ENCODE measurements at places on chromosomes 13 and 19. TPM values are rescaled to one million over a fixed set of nuclear protein-coding genes. Genes with fewer than 3 reads are reported as not detected.

FAM98C gene
- 19.4 TPM for total RNA-seq

DNA sequence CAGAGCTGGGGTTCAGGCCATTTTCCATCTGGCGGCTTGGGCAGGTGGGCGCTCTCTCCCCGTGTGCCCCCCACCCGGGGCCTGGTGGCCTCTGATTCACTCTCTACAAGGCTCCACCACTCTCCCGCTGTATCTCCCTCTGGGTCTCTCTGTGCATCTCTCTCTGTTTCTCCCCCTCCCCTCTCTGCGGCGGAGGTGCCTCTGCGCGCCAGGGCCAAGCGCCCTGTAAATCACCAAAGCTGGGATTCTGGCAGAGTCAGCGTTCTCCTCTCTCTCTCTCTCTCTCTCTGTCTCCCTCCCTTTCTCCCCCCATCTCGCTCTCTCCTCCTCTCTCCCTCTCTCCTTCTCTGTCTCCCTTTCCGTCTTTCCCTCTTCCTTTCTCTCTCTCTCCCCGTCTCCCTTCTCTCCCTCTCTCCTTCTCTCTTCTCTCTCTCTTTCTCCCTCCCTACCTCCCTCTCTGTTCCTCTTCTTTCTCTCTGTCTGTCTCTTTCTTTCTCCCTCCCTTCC, 3.9 kb downstream of the NFIC start:
- DNase-seq: no peak
- H3K27me3 ChIP-seq: no peaks in the 10 kb centered on the region
- peak overlapping the region; percentile 70 for H3K27ac ChIP-seq
- H3K4me3 ChIP-seq: peak overlapping the region; percentile 30
- peaks cover 49% of the 10 kb centered on the region for H3K4me1 ChIP-seq
- no peaks in the 10 kb centered on the region for H3K36me3 ChIP-seq

GRCh38 chr19:58569943-58570670, 3.0 kb downstream of the MZF1 start:
- H3K36me3 ChIP-seq: no peaks in the 10 kb centered on the region
- H3K27me3 ChIP-seq: no peaks in the 10 kb centered on the region
- no peak overlapping the region for H3K27ac ChIP-seq
- no peak for DNase-seq

DNA sequence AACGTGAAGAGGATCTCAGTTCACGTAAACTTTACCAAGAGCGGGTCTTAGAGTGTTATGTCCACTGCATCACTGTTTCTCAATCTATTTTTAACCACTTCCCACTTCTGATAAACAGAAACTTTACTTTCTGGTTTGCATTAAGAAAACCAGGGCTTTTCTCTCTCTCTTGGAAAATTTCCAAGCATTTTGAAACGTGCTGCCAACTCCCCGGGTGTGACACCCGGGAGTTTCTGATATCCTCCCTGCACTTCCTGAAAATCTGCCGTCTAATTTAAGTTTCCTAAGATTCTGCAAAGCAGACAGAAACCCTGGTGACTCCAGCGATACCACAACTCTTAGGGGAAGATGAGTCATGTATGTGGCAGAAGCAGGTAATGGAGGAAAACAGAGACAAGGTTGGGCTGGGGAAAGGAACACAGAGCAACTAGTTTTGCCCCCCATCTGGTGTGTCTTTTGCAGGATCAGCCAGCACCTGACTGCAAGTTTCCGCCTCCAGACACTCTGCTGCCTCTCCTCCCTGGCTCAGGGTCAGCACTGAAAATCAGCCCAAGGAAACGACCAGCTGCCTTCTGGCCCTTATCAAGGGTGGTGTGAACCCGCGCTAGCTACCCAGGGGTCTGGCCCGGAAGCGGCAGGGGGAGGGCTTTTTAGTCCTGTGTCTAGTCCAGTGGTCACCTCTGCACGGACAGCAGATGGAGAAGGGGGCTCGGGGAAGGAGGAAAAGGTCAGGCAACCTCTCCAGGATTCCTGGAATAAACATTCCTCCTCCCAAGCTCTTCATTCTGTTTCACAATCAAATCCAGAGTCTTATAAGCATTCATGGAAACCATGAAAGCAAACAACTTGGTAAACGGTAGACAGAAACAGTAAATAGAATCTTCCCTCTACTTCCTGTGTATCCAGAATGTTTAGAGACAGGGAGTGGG, 11.3 kb upstream of the FFAR2 start:
- H3K4me3 ChIP-seq: no peak overlapping the region
- peaks cover 3% of the 10 kb centered on the region for H3K4me1 ChIP-seq
- DNase-seq: no peak
- H3K27me3 ChIP-seq: peaks cover 5% of the 10 kb centered on the region
- no peak overlapping the region for H3K27ac ChIP-seq

DNA sequence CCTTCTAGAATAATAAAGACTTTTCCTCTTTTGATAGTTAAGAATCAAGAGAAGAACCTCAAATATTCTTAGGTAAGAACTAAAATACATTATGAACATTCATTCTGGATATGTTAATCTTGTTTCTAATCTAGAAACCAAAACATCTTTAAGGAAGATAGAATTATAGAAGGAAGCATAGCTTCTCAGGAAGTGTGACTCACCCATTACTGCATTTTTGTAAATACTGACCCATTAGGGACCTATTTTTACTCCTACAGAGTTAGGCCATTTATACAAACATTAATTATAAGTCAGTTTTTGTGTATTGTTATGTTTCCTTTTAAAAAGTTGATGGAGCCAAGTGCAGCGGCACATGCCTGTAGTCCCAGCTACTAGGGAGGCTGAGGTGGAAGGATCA, 147.1 kb downstream of the NUFIP1 start:
- no peaks in the 10 kb centered on the region for H3K27me3 ChIP-seq
- no peaks in the 10 kb centered on the region for H3K36me3 ChIP-seq
- no peak overlapping the region for H3K4me3 ChIP-seq
- H3K27ac ChIP-seq: peak overlapping the region; percentile 67
- no peak for DNase-seq
- peaks cover 49% of the 10 kb centered on the region for H3K4me1 ChIP-seq

GRCh38 chr13:72025836-72026235, 158.8 kb upstream of the DACH1 start:
- no peak overlapping the region for H3K27ac ChIP-seq
- H3K4me3 ChIP-seq: no peak overlapping the region
- DNase-seq: no peak

FFAR2 gene
- total RNA-seq: not detected

SHANK1 gene
- total RNA-seq: 0.40 TPM

NLRP8 gene
- not detected for total RNA-seq

FPR1 gene
- not detected for total RNA-seq

- H3K4me1 ChIP-seq: no peaks in the 10 kb centered on the region
- H3K4me3 ChIP-seq: no peak overlapping the region
- DNase-seq: no peak
- H3K27ac ChIP-seq: no peak overlapping the region
- H3K27me3 ChIP-seq: no peaks in the 10 kb centered on the region
- no peaks in the 10 kb centered on the region for H3K36me3 ChIP-seq
These were observed 310.3 kb downstream of the KLF5 start for GRCh38 chr13:73369095-73369494.

- H3K4me3 ChIP-seq: no peak overlapping the region
- H3K27me3 ChIP-seq: no peaks in the 10 kb centered on the region
- H3K27ac ChIP-seq: no peak overlapping the region
- peaks cover 72% of the 10 kb centered on the region for H3K36me3 ChIP-seq
- peaks cover 26% of the 10 kb centered on the region for H3K4me1 ChIP-seq
These were observed 20.6 kb upstream of the UPF3A start for GRCh38 chr13:114260814-114261213.

- H3K27ac ChIP-seq: no peak overlapping the region
- H3K4me1 ChIP-seq: peaks cover 29% of the 10 kb centered on the region
- H3K36me3 ChIP-seq: no peaks in the 10 kb centered on the region
- no peak for DNase-seq
- no peak overlapping the region for H3K4me3 ChIP-seq
These were observed 2.5 kb upstream of the PAK4 start for GRCh38 chr19:39122934-39123731.

GRCh38 chr13:30256713-30257467, 50.5 kb downstream of the KATNAL1 start:
- H3K27ac ChIP-seq: peak overlapping the region; percentile 49
- H3K4me1 ChIP-seq: peaks cover 28% of the 10 kb centered on the region
- DNase-seq: no peak
- H3K4me3 ChIP-seq: peak overlapping the region; percentile 10

DNA sequence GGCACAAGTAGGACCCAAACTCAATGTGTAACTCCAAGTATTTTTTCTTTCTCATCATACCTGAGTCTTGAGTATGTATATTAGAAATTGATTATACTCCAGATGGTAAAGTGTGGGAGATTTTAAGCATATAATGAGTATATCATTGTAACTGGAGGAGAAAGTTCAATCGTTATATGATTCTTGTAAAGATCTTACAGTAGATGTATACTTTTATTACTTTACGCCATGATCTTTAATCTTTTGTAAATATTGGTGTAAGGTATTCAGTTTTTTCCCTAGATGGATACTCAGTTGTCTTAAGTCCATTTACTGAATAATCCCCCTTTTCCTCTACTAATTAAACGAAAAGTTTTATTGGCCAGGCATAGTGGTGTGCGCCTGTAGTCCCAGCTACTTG, 25.2 kb downstream of the PAN3 start:
- peaks cover 9% of the 10 kb centered on the region for H3K4me1 ChIP-seq
- DNase-seq: no peak
- no peak overlapping the region for H3K27ac ChIP-seq
- H3K36me3 ChIP-seq: no peaks in the 10 kb centered on the region

KLK14 gene
- not detected for total RNA-seq

DNA sequence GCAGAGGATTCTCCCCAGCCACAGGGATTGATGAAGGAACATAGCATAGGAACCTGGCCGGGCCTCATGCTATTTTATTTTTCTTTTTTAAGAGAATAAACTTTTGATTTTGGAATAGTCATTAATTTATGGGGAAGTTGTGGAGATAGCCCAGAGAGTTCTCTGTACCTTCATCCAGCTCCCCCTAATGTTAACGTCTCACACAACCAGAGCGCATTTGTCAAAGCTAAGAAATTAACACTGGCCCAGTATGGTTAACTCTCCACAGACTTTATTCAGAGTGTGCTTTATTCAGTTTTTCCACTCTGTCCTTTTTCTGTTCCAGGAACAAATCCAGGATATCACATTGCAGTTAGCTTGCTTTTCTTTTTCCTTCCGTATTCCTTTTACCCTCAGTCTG, 59.4 kb downstream of the RGCC start:
- H3K4me1 ChIP-seq: no peaks in the 10 kb centered on the region
- H3K27ac ChIP-seq: no peak overlapping the region
- H3K36me3 ChIP-seq: no peaks in the 10 kb centered on the region
- H3K27me3 ChIP-seq: no peaks in the 10 kb centered on the region

BRME1 gene
- 3.7 TPM for total RNA-seq

ZNF549 gene
- total RNA-seq: 9.0 TPM

NLRP4 gene
- not detected for total RNA-seq

- peak; percentile 78 for DNase-seq
- no peak overlapping the region for H3K27ac ChIP-seq
- H3K27me3 ChIP-seq: no peaks in the 10 kb centered on the region
- H3K36me3 ChIP-seq: no peaks in the 10 kb centered on the region
- H3K4me3 ChIP-seq: no peak overlapping the region
- H3K4me1 ChIP-seq: peaks cover 8% of the 10 kb centered on the region
These were observed 23.3 kb downstream of the WTIP start for GRCh38 chr19:34504809-34505291.

DNA sequence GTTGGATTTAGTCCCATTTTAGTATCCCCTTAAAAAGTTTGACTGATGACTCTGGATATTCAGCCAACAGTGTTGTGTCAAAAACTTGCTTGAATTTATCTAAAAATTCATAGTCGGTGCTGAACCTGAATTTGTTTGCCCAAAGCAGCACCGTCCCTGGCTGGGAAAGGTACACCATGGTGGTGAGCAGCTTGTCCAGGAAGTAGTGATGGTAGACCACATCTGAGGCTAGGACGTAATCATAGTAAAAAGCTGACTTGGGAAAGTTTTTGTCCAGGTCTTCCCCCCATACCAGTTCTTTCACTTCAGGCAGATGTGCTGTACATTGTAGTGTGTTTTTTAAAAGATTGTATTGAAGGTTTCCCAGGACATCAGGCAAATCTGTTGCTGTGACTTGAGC, 8.8 kb downstream of the METTL21C start:
- H3K27ac ChIP-seq: no peak overlapping the region
- no peak overlapping the region for H3K4me3 ChIP-seq
- H3K27me3 ChIP-seq: peaks cover 3% of the 10 kb centered on the region
- H3K4me1 ChIP-seq: peaks cover 9% of the 10 kb centered on the region

- no peaks in the 10 kb centered on the region for H3K27me3 ChIP-seq
- no peak for DNase-seq
- no peaks in the 10 kb centered on the region for H3K4me1 ChIP-seq
These were observed 8.5 kb downstream of the PLEKHA4 start for GRCh38 chr19:48859711-48860572.

- H3K4me3 ChIP-seq: no peak overlapping the region
- H3K4me1 ChIP-seq: peaks cover 12% of the 10 kb centered on the region
- H3K36me3 ChIP-seq: no peaks in the 10 kb centered on the region
- no peak overlapping the region for H3K27ac ChIP-seq
- no peak for DNase-seq
These were observed 5.2 kb downstream of the CADM4 start for GRCh38 chr19:43634506-43634871.

- peak; percentile 51 for DNase-seq
- H3K27ac ChIP-seq: no peak overlapping the region
- H3K4me3 ChIP-seq: no peak overlapping the region
- H3K36me3 ChIP-seq: peaks cover 4% of the 10 kb centered on the region
These were observed 7.2 kb upstream of the USF2 start for GRCh38 chr19:35261356-35262100.

ZNF317 gene
- total RNA-seq: 31.4 TPM

- no peak overlapping the region for H3K4me3 ChIP-seq
- H3K4me1 ChIP-seq: peaks cover 30% of the 10 kb centered on the region
- peaks cover 4% of the 10 kb centered on the region for H3K36me3 ChIP-seq
- DNase-seq: no peak
- H3K27me3 ChIP-seq: no peaks in the 10 kb centered on the region
- no peak overlapping the region for H3K27ac ChIP-seq
These were observed 5.7 kb downstream of the ANKRD27 start for GRCh38 chr19:32669310-32669709.

DNA sequence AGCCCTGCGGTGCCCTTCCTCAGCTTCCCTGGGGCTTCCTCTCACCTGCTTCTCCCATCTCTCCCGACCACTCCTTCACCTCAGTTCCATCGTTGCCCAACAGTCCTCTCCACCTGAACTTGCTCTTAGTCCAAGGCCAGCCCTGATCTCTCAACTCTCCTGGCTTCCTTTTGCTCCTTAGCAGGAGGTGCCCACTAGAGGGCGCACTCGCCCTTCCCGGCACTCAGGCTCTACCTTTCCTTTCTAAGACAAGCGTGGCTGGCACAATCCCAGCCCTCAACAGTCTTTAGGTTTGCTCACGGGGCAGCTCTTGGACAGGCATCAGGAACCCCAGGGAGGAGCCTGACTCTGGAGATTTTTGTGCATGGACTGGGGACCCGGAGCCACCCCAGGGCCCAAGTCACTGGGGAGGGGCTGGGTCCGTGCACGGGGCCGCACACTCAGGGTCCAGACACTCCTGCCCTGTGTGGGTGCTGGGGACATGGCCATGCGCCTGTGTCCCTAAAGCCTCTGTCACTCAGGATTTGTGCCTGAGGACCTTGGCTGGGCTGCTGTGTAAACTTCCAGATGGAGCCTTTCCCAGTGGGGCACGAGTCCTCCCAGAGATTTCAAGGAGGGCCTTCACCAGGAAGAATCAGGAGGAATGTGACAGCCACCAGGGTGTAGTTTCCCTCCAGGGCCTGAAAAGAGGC, 12.1 kb upstream of the CEACAM8 start:
- no peak for DNase-seq
- H3K36me3 ChIP-seq: no peaks in the 10 kb centered on the region
- H3K4me3 ChIP-seq: no peak overlapping the region
- no peak overlapping the region for H3K27ac ChIP-seq
- no peaks in the 10 kb centered on the region for H3K4me1 ChIP-seq

ZNF575 gene
- 6.9 TPM for total RNA-seq

ATP4A gene
- total RNA-seq: not detected

SNRNP70 gene
- total RNA-seq: 277 TPM
